Activated CD4-positive, alpha-beta T cell treated with anti-CD3 and anti-CD28 coated beads for 1 hour (primary cell): ENCODE measurements at places on chromosomes 5 and 9.

- DNase-seq = no peak
Measured at GRCh38 chr5:154191467-154192261, 1.1 kb downstream of the GALNT10 start.

DNA sequence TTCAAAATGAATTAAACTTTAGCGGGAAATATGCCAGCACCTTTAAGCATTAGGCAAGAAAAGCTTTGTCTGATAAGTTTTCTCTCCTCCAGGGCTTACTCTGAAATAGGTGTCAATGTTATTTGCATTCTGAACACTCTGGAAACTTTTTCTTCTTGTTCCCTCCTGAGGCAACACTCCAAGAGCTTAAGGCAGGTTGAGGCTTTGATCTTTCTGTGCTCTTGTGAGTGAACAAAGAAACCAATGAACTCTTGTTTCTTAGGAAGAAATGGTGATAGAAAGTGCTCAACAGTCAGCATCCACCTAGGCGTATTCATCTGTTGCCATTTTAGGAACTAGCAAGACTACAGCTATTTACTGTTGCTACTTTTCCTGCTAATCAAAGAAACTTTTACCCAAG, 259.8 kb downstream of the NFIB start:
- DNase-seq = no peak

DNA sequence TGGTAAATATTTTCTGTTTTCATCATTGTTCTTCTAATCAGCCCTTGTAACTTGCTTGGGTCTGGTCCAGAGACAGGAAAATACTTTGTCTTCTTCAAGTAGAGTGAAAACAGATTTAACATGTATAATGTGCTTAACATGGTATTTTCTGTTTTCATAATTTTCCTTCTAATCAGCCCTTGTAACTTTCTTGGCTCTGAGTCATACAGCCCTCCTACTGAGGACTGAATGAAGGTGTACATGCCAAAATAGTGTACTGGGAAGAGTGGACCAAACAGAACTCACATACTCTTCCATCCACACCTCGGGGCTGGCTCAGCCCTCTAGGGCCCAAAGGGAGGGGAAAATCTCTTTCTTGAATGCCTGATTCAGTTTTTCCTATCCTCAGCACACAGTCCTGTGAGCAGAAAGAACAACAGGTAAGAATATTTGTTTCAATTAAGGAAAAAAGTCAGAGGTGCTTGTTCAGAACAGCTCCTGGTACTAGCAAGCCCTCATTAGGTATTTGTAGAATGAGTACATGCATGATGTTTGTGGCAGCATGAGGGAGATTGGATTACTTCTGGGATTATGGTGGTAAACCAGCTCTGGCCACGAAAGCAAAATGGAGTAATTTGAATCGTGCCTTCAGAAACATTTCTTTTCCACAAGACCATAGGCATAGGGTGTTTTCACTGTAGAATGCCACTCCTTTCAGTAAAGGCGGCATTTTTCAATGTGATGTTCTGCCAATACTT, 24.2 kb upstream of the MACIR start:
- no peak for DNase-seq

DNA sequence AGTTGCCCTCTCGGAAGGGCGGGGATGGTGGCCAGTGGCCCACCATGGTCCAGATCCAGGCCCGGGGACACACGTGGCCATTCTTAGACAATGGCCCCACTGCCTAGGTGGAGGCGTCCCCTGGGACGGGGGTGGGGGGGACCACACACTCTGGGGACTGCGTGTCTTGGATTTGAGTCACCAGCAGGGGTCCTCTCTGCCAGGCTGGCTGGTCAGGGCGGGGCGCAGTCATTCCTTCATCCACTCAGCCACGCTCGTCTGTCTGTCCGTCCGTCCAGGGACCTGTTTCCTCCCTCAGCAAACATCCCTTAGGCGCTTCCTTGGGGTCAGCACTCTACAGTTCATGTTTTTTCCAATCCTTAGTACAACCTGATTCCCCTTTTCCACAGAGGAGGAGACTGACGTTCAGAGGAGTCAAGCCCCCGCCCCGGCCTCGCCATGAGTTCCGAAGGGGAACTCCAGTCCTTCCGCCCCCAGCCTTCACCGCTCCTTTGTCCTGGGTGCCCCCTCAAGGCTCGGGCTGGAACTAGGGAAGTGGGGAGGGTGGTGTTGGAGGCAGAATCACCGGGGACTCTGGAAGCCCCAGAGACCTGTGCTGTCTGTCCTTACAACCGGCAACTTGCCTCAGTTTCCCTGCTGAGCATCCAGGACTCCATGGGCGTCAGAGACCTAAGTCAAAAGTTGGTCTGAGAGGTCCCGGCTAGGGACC, 276.6 kb upstream of the MVB12B start:
- DNase-seq = no peak

DNA sequence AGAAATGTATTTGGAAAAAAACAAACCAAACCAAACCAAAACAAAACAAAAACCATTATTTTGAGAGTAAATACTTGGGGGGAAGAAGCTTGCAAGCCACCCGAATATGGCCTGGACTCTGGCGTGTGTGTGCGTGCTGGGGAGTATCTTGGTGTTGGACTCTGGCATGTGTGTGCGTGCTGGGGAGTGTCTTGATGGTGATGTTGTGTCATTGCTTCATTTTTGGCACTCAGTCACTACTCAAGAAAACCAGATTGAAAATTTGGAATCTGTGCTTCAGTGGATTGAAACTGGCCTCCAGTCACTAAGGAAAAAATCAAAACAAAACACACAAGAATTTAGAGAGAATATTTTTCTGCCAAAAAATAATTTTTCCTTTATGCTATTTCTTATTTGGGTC, 76.1 kb downstream of the ARRDC3 start:
- DNase-seq = no peak

GRCh38 chr9:95185956-95186355, 131.6 kb downstream of the FANCC start:
- no peak for DNase-seq
